Large intestine (tissue), 12 donors: ENCODE measurements at places on chromosomes 5 and 9. TPM values are rescaled to one million over a fixed set of nuclear protein-coding genes. Genes with fewer than 3 reads are reported as not detected.

- no peak for DNase-seq
Measured at GRCh38 chr9:12989669-12990068, 214.8 kb downstream of the LURAP1L start.

DNA sequence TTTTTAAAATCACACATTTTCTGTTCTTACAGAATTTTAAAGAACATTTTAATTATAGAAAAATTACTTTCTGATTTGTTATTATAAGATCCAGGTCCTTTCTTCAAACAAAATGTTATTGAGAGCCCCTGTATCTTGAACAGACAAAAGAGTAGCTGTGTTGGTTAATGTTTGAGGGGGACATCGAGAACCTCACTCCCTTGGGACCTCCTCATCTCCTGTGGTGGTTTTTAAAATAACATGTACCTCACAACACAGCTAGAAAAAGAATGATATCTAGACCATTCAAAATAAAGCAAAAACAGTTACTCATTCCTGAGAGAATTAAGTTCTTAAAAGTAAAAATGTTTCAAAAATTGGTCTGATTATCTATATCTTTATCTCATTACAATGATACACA, 54.7 kb downstream of the VCAN start:
- DNase-seq, result no peak

DNA sequence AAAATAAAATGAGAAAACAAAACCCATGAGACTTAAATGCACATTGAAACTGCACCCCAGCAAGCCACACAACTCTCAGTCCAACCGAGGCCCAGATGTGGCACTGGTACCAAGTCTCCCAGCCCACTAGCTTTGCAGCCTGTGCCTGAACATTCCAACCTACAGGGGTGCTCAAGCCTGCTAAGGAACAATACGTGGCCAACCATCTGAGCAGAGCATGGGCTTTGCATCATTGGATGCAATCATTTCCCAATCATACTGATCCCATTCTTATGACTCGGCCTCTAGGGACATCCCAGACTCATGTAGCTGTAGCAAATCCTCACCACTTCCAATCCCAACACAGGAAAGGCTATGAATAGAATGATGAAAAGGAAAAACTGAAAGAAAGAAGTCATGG, 297.2 kb downstream of the SPOCK1 start:
- no peak for DNase-seq

DNA sequence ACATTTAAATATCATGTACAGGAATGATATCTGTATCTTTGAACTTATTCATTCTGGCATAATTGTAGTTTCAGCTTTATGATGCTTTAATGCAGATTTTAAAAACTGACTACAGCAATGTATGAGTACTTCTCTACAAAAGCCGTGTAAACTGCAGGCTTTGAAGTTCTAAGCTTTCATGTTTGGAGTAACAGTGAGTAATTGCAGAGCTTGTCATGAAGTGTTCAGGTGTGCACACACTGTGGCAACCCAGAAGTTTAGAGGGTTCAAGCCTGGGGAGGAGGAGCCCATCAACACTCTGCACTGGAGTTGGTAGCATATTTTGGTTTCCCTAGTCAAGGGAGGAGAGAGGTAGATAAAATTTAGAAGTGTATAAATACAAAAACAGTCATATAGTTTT, 130.9 kb downstream of the CD180 start:
- DNase-seq, result no peak

DNA sequence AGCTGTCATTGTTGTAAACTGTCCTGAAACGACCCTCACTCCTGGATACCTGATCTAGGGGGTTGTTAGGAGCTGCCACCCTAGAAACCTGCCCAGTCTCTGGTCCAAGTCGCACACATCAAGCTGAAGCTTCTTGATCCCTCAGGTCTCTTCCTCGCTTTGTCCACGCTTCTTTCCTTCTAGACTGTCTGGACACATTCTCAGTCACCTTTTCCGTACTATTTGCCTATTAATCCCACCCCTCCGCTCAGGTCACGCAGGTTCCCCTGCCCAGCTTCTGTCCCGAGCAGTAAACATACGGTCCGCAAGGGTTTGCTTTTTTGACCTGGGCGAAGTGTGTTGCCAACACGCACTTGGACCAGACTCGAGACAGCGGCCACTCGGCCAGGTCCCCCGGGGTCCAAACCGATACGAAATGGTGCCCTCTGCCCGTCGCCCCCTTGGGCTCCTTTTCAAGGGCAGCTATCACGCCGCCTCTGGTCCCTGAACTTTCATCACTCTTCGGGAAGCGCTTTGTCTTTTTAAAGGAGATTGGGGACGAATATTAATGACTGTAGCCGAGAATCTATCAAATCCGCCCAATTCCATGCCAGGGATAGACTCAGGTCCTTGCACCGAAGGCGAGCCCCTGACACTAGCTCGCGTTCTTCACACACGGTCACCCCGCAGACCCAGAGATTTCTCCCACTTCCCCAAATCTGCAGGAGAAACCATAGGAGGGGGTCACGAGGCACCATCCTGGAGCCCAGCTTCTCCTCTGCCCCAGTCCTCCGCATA, 814 bp downstream of the PLCXD3 start:
- no peak for DNase-seq

DNA sequence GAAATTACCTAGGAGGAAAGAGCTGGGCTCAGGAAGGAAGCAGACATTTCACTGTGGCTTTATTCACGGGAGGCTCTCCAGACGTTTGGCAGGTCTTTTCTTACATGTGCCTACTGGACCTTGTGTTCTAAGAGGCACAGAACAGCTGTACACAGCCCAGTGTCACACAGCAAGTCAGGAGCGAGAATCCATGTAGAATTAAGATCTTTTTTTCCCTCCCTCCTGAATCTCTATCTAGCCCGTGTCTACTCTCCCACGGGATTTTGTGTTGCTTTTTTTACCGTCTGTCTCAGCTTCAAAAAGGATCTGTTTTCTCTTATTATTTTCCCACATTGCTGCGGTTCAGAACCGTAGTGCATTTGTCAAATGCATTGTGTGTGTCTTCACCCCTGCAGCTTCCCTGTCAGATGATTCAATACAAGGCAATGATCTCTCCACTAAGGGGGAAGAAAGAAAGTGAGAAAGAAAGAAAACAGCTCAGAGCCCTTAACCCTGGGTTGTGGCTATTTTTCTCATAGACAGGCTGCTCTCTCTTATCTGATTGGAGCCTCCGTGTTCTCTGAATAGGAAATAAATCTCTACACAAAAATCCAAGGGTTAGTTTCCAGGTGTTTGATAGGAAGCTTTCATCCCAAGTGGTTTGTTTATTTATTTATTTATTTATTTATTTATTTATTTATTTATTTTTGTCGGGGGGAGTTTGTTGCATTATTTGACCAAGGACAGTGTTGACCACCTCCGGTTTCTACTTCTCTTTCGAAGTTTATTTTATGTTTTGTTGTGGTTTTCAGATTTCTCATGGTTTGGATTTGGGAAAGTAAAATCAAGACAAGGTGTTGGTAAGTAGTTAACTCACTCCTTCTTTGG, 191.0 kb downstream of the NTRK2 start:
- no peak for DNase-seq

DNA sequence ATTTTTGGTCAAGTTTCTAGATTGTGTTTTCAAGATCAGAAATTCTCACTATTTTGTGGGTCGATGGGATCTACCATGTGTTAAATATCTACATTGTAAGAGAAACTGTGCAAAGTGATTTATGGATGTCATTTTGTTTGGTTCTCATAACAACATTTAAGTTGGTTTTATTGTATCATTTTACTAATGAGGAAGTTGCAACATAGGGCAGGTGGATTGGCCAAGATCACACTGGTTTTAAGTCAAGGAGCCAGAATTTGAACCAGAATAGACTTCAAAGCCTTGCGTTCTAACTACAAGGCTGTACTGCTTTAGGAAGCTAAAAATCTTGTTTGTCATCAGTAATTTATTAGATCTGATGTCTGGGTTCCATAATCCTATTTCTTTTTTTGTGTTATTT, 23.4 kb downstream of the SH3TC2 start:
- no peak for DNase-seq

DNA sequence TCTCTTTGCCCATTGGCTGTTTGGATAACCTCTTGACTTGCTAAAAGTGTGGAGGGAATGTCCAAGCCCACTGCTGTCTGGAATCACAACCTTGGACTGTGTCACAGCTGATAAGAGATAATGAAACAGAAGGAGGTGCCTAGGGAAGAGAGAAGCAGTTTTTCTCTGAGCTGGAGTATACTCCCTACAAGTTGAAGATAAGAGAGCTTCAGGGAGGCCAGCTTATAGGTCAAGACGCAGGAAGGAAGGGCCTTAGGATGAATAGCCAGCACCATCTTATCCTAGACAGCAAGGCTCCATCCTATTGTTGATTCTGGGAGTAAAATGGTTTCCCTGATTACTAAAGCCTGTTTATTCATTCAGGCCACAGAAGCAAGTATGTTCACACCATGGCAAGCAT, 244.7 kb downstream of the NPR3 start:
- no peak for DNase-seq

DNA sequence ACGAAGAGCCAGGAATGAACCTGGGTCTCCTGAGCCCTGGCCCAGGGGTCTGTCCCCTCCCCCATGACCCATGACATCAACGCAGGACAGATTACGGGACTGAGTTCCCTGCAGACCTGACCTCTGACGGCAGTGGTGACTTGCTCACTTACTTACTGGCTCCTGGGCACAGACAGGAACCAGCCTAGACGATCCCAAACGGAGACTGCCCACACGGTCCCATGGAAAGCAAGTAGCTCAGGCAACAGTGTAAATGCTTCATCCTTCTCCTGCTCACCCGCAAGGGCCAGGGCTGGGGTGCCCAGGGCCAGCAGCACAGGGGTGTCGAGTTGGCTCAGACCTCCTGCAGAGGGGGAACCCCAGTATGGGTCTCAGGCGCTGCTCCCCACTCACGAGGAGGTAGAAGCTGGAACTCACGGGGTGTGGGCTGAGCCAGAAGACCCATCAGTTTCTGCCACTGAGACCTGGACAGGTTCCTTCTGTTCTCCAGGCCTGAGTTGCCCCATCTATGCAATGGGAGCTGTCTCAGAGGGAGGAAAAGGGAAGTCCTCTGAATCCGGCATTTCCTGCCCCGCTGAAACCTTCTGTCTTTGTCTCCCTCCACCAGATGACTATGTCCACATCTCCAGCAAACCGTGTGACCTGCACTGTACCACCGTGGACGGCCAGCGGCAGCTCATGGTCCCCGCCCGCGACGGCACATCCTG, 5.6 kb downstream of the ADAMTSL2 start:
- no peak for DNase-seq

GRCh38 chr9:16236311-16236710, 634.2 kb downstream of the BNC2 start:
- DNase-seq, result no peak

GRCh38 chr5:120017513-120017912, 388.2 kb downstream of the FAM170A start:
- no peak for DNase-seq

DNA sequence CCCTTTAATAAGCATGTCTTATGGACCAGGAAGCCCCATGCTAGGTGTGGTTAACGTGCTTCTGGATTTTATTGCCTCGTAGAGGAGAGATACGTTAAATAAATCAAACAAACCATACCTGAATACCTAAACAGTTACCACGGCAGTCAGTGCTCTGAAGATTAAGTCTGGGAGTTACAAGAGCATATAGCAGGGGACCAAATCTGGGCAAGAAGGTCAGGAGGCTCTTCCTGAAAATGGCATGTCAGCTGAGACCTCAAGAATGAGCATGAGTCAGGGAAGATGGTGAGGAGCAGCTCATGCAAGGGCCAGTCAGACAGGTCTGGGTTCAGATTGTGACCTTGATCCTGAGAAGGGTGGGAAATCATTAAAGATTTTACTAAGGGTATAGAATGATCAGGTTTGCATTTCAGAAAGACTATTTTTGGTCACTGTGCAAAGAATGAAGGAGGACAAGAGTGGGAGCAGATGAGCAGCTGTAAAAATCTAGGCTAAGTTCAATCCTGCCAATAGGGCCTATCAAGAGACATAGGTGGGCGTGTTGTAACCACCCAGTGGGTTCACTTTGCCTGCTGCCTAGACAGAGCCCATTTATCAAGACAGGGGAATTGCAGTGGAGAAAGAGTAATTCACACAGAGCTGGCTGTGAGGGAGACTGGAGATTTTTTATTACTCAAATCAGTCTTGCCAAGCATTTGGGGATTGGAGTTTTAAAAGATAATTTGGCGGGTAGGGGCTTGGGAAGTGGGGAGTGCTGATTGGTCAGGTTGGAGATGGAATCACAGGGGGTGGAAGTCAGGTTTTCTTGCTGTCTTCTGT, 4.8 kb upstream of the ZNF366 start:
- no peak for DNase-seq

DNA sequence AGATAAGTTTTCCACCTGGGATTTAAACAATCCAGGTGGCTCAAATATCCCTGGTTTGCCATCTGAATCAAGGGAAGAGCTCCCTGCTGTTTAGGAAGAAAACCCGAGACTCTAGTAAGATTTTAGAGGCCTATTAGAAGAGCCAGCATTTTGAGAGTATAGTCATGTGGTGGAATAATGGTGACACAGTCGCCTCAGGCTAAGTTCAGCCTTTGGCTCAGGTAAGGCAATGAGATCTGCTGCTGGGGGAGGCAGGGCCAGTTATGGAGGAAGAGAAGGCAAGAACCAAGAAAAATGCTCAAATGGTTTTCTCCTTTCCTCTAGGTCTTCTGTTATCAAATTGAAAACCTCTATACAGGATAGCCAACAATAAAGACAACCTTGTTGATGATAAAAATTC, 16.2 kb downstream of the RAD1 start:
- no peak for DNase-seq

GRCh38 chr9:89941875-89942274, 337.1 kb downstream of the GADD45G start:
- DNase-seq, result no peak

DNA sequence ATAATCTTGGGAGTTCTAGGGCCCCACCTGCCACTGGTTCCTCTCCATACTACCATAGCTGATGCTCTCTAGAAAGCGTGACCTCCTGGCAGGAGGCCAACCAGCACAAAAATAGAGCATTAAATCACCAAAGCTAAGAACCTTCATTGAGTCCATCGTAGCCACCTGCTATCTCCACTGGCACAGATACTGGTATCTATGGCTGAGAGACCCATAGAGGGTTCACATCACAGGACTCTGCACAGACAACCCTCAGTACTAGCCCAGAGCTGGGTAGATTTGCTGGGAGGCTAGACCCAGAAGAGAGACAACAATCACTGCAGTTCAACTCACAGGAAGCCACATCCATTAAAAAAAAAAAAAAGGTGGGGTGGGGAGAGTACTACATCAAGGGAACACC, 509.1 kb downstream of the DTWD2 start:
- DNase-seq, result no peak

DOK3 gene
- 4.7 TPM for polyA plus RNA-seq

SLCO4C1 gene
- polyA plus RNA-seq, result 24.9 TPM

VLDLR gene
- polyA plus RNA-seq, result 9.1 TPM

ENTREP1 gene
- polyA plus RNA-seq, result 7.3 TPM

ASTN2 gene
- 11.4 TPM for polyA plus RNA-seq

FAM163B gene
- 0.09 TPM for polyA plus RNA-seq

SHC3 gene
- 0.69 TPM for polyA plus RNA-seq

ABCA1 gene
- 8.6 TPM for polyA plus RNA-seq

NUTM2G gene
- polyA plus RNA-seq, result 0.88 TPM

SLC6A18 gene
- polyA plus RNA-seq, result 0.03 TPM

FAM221B gene
- polyA plus RNA-seq, result 0.10 TPM

IL7R gene
- 9.9 TPM for polyA plus RNA-seq

ATP10B gene
- 35.6 TPM for polyA plus RNA-seq
